ENCODE measurements at places on chromosomes 16 and 17.

DNA sequence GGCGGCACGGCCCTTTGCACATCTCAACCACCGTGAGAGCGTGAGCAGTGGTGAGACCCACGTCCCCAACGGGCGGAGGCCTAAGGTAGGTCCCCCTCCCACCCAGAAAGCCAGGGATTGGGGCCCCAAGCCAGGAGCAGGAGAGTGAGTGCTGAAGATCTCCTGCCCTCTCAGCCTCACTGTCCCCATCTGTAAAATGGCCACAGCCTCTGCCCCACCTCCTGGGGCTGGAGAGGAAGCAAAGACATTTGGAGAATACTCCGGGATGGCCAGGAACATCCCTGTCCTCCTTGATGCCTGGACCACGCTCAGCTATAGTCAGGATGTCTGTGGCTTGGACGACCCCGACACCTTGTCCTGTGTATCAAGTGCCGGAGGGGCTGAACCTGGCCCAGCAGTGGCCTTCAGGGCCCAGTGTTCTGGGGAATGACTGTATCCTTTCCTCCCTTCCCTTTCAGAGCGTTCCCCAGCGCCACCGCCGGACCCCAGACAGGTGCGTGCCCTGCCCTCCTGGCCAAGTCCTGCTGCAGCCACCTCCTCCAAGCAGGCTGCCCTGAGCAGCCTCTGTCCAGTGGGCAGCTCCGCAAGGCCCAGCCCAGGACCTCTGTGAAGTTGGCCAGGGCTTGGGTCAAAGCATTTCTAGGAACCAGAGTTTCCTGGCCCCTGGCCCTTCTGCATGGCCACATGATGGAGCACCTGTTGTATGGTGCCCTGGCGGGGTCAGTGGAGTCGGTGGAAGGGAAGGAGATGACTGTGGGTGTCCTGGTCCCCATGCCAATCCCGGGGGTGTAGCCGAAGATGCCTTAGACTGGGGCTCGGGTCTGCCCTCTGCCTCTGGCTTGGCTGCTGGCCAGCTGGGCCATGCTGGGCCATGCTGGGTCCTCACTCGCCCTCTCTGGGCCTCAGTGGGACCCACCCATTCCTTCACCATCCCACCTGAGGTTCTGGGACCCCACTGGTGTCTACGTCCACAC is 38.4 kb downstream of the ADCY7 start:
- DNase-seq, result no peak

- DNase-seq, result no peak
These were observed 3.2 kb upstream of the PHLPP2 start for GRCh38 chr16:71727551-71728324.

DNA sequence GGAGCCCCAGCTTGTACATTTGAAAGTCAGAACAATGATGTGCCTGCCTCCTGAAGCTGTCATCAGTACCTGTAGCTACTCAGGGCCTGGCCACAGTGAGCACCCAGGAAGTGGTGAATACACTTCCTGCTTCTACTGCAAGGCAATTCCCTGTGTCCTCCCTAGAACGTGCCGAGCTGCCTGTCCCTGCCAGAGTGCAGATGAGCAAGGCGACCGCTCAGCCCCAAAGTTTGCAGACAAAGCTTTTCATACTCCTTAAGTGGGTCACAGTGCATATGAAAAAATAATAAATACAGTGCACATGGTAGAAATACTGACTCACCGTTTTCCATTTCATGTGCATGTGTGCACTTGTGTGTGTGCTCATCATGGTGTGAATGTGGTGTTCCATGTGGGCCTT is 77.3 kb downstream of the MPRIP start:
- peak; percentile 75 for DNase-seq

DNA sequence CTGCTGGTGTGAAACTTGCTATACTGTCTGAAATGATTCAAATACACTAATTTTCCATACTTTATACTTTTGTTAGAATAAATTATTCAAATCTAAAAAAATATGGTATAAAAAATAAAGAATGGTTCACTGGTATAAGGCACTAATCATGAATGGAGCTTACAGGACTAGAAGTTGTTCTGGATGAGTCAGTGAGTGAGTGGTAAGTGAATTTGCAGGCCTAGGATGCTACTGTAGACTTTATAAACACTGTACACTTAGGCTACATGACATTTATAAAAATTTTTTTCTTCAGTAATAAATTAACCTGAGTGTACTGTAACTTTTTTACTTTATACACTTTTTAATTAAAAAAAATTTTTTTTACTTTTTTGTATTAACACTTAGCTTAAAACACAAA is 95.5 kb downstream of the MAP2K4 start:
- no peak for DNase-seq

- DNase-seq, result peak; percentile 52
These were observed 16.5 kb downstream of the ANKRD11 start for GRCh38 chr16:89473791-89474414.

DNA sequence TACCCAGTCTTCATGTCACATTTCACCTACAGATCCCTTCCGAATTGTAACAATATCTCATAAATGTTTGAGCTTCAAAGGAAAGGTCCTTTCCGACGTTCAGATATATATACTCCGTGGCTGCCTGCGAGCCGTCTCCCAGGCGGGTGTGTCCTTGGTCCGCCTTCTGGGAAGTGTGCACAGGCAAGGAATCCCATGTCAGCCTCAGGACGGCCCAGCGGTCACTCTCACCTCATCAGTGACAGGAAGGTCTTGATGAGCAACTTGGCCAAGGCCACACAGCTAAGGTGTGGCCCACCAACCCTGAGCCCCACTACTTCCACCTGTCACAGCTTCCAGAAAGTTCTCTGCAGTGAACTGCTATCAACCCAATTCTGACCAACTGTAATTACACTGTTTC is 4.3 kb downstream of the LMF1 start:
- no peak for DNase-seq

DNA sequence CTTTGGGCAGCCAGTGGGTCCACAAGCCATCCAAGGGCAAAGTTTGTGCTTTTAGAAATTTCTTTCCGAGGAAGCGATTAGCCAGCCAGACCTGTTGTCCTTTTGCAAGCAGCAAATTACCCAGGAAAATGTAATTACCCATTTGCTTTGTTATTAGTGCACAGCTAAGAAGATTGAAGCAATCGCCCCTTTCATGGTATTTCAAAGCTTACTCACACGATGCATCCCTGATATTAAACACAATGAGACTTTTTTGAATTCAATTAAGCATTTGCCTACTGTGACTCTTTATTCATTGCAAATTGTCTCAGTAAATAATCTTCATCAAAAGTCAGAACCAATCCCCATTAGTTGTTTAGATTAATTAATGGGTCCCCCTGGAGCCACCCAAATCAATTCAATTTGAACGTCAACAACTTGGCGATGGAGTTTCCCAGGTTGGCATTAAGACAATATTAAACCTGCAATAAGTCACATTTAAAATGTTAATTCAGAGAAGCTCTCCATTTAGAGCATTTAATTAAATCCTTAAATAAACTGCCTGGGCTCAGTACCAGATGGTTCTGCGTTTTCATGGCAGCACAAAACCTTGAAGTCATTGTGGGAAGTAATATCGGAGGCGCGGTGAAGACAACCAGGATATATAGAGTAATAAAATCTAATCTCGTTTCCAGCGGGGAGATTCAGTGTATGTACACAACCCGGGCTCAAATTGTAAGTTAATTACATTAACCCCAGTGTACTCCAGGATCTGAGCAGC is 366.2 kb upstream of the TNRC6C start:
- no peak for DNase-seq

- DNase-seq, result no peak
These were observed 6.3 kb upstream of the CEP131 start for GRCh38 chr17:81228834-81229665.

DNA sequence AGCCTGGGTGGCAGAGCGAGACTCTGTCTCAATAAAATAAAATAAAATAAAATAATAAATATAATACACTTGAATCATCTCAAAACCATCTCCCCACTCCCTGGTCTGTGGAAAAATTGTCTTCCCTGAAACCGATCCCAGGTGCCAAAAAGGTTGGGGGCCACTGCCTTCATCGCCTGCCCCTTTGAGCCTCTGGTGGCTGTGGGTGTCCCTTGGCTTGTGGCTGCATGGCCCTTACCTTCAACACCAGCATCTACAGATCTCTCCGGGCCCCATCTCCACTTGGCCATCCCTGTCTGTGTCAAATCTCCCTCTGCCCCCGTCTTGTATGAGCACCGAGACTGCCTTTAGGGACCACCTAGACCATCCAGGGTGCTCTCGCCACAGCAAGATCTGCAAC is 177.3 kb downstream of the SEC14L1 start:
- no peak for DNase-seq

- no peak for DNase-seq
These were observed 184.1 kb upstream of the ZFHX3 start for GRCh38 chr16:73231944-73232554.

DNA sequence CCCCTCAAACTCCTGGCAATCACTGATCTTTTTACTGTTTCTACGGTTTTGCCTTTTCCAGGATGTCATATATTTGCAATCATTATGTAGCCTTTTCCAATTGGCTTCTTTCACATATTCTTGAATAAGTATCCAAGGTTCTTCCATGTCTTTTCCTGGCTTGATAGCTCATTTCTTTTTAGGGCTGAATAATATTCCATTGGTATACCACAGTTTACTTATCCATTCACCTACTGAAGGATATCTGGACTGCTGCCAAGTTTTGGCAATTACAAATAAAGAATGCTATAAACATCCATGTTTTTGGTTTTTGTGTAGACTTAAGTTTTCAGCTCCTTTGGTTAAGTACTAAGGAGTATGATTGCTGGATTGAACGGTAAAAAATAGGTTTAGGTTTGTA is 16.0 kb downstream of the GPATCH8 start:
- DNase-seq, result no peak

DNA sequence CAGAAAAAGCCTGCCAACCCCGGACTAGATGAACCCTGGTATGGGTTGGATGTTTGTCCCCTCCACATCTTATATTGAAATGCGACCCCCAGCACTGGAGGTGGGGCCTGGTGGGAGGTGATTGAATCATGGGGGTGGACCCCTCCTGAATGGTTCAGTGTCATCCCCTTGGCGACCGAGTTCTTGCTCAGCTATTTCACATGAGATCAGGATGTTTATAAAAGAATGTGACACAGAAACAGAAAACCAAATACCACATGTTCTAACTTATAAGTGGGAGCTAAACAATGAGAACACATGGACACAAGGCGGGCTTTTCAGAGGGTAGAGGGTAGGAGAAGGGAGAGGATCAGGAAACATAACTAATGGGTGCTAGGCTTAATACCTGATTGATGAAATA is 576.0 kb upstream of the HSBP1 start:
- DNase-seq, result no peak

Data from kidney tubule cell (primary cell).